ENCODE measurements at places on chromosomes 6 and 20.

DNA sequence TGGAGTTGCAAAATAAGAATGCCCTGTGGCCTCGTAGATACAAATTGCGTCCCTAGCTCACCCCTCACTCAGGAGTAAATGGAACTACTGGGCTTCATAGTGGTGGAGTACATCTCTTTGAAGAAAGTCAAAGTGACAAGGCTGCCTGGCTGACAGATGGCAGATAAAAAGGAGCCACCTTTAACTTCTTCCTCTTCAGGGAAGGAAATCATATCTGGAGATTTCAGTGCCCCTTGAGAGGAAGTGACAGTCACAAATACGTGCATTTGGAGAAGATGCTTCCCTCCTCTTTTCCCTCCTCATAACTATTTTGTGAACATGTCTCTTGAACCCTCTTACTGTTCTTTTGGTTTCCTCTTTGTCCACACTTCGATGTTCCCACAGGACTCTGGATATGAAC is 43.2 kb downstream of the PPP1R3G start:
- no peak for DNase-seq

DNA sequence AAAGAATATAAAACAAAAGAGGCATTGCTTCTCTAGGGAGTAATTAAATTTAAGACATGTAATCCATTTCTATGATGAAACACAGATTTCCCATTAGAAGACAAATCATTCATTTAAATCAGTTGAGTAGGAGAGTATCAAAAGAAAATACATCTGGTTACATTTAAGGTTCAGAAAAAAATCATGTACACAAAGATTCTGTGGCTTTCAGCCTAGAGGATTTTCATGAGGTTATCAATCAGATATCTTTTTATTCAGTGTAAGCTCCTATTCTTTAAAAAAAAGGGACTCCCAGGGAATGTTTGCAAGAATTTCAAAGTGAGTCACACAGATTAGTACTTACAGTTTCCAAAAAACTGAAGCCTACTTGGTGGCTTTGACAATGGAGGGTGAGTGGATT is 24.9 kb downstream of the COL21A1 start:
- DNase-seq, result no peak

- no peak for DNase-seq
Observed at GRCh38 chr6:1197309-1197708, 114.6 kb upstream of the FOXQ1 start.

GRCh38 chr6:47574789-47575188 is 97.2 kb downstream of the CD2AP start:
- no peak for DNase-seq

GRCh38 chr6:10564975-10565673 is 44.0 kb downstream of the GCNT2 start:
- no peak for DNase-seq

DNA sequence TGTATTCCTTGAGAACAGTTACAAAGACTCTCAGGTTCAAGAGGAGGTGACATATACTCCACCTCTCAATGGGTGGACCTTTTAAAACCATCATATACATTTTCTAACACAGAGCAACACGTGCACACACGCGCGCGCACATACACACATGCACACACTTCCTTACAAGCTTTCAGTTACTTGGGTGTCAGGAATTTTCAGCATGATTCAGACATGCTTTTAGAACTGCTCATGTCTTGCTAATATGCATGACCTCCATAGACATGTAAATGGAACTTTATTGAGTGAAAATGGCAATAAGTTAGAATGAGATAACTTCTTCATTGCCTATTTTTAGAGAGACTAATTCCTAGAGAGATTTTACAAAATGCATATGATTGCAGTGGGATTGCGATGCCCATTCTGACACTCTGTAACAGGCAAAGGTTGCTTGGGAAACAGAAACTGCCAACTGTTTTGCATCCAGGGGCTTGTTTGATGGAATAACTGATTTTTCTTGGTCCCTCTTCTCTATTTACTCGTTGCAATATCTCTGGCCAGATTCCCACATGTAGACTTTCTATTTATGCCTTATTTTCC is 531.4 kb upstream of the RNF217 start:
- no peak for DNase-seq

DNA sequence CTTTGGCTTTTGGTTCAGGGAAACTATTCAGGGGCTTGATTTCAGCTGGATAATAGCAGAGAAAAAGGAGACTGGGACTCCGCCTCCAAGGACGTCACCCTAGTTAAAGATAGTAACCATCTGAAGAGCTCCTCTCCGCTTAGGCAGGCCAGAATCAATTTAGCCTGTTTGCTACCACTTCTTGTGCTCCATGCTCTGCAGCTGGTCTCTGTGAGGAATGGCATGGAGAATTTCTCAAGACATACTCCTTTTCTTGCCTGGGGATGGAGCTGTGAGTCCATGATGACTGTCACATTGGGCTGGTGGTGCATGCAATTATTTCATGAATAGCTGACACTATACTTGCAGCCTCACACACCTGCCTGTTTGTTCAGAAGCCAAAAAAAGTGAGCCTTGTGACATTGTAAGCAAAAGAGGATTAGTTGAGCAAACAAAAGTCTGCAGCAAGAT is 61.4 kb downstream of the TXLNB start:
- DNase-seq, result no peak

DNA sequence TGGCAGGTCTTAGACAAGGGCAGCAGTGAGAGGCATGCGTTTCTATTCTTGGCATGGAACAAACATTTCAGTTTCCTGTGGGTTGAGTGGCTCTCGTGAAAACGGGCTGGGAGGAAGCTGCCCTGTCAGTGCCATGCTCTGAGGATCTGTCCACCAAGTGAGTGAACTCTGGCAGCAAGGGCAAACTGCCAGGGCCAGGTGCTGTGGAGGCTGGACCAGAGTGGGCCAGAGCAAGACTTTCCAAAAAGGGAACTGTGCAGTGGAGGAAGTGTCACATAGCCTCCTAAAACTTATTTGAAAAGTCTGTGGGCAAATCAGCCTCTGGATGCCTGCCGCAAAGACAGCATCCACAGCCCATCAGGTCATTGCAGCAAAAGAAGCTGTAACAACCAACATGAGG is 44.2 kb upstream of the TAB2 start:
- no peak for DNase-seq

DNA sequence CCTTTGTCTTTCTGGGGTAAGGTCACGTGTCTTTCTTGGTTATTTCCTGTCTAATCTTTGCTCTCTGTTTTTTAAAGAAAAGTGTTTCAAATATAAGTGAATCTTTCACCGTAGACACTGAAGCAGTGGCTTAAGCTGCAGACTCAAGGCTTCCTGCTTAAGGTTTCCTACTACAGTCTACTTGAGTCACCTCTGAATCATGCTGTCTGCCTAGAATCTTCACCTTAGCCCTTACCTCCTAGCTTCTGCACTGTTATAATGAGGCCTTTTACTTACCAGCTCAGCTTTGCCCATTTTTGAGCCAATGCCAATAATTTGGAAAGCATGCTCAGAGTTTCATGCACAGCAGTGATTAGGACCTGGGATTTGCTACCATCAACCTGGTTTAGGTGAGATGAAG is 30.6 kb downstream of the ADGRF4 start:
- DNase-seq, result no peak
